ENCODE measurements at places on chromosomes 3 and 15.

DNA sequence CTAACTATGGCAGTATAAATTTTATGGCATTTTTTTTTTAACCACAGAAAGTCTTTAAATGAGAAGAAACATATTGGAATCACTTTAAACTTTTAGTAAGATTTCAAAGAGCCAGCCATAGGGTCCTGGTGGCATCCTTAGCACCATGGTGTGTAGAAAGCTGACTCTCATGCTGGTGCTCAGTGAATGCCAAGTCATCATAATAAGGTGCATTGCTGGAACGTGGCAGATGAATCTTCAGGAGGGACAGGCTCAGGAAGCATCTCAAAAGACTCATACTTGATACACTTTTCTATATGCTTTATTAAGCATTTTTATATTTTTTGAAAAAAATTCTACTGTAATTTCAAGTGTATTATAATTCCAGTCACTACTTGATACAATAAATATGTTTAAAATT lies 274.2 kb downstream of the ZIC4 start:
- no peak for DNase-seq

GRCh38 chr3:139187154-139187553 lies 142.5 kb upstream of the PRR23C start:
- no peak for DNase-seq

GRCh38 chr3:183427876-183428446 lies 458 bp downstream of the MCF2L2 start:
- peak; percentile 77 for DNase-seq

DNA sequence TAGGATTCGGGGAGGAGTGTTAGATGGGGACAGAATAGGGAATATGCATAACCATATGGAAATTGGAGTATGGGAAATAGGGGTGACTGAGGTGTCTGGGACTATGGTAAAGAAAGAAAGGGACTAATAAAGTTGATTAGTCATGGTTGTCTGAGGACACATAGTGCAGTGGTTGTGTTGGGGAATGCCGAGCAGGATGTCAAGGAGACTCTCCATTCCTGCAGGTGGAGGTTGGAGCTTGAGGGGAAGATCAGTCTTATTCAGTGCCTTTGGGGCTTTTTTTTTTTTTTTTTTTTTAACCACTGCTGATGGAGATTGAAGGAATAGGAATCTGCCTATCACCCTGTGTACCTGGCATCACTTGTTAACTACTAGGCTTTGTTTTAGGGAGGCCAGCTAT lies 10.8 kb downstream of the NMD3 start:
- DNase-seq = no peak

DNA sequence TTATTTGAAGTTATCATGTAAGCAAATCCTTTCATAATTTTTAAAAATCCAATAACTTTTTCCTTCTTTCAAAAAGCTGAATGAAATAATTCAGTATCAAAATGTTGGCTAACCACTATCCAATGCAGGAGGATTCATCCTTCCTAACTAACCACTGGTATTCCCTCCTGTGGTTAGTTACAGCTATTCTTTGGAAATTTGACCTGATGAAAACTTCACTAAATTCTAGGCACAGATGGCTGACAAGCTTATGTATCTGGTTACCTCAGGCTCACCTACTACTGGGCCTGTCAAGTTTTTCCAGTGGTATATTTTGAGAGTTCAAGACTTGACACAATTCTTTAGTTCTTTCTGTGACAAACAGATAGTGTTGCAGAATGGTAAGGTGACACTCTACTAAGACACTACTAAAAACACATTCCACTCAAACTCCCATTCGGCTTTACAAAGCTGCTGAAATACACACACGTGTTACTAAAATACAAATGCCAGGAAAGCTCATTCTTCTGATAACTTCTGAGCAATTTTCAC lies 15.8 kb downstream of the NPTN start:
- no peak for DNase-seq

DNA sequence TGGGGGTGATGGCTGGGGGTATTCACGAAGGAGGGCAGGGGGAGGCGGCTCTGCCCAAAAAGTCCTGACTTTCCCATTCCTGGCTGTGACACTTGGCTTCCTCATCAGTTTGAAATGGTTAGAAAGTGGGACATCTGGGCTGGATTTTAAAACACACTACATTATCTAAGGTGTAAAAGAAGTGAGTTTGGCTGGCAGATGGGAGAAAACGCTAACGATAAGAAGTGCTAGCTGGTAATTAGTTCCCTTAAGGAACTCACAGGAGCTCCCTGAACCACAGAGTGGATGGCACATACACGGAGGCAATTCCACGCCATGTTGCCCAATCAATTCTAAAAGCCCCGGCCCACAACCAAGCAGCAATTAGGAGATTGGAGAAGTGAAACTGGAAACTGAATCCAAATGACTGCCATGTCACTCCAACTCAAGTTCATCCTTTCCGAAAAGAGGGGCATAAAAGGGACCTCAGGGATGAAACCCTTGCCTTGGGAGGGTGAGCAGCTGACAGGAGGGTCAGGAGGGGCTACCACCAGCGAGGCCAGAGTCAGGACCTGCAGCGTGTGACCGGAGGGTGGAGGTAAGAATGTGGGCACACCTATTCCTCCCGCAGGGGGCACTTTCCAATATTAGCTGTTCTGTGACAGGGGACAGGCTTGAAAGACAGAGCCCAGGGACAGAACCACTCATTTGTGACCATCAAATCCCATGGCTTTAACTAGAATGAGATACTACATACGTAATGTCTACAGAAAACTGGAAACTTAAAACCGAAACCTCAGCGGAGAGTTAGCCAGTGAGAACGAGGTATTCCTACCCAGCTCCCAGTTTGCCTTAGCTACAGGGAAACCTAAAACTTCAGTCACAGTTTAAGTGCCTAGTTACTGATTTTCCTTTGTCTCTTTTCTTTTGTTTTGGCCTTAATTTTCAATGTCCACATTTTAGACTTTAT lies 95.3 kb upstream of the OXTR start:
- DNase-seq = no peak

DNA sequence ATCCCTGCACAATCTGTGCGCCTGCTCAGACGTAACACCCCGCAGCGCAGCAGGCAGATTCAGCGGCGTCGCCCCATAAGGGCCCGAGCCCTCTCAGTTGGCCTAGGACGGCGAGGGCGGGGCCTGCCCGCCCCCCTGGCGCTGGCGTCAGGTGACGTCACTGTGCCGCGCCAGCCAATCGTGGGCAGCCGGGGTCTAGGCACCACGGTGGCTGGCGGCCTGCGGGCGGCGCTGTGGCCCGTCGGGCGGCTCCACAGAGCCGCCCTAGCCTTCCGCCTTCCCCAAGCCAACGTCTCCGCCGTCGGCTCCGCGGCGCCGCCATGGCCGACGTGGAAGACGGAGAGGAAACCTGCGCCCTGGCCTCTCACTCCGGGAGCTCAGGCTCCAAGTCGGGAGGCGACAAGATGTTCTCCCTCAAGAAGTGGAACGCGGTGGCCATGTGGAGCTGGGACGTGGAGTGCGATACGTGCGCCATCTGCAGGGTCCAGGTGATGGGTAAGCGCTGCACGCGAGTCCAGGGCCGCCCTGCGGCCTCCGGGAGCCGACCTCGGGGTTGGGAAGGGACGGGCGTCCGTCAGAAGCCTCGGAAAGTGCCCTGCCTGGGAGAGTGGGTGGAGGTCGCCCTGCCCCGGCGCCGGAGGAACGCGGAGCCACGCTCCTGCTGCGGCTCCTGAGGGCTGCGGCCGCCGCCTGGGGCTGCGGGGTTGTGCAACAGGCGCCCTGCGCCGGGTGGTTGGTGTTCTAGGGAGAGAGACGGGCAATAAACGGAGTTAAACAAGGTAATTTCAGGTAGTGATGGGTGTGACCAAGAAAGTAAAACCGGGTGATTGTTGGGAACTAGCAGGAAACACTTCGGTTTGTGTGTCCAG lies at the start of gene RNF7:
Gene RNF7, plus strand, starts transcription at position 277 of the 869 bp plus-strand sequence. Its CDS starts 44 bp downstream, at position 321.
- DNase-seq = peak; percentile 98

DNA sequence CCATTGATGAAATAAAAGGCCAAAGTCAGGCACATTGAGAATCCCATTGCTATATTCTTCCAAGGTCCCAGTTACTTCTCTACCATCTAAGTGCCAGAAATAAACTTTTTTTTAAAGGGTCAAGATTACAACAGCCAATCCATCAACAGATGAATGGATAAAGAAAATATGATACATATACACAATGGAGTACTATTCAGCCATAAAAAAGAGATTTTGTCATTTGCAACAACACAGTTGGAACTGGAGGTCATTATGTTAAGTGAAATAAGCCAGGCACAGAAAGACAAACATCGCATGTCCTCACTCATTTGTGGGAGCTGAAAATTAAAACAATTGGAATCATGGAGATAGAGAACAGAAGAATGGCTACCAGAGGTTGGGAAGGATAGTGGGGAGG lies 25.5 kb downstream of the ULK4 start:
- DNase-seq = no peak

DNA sequence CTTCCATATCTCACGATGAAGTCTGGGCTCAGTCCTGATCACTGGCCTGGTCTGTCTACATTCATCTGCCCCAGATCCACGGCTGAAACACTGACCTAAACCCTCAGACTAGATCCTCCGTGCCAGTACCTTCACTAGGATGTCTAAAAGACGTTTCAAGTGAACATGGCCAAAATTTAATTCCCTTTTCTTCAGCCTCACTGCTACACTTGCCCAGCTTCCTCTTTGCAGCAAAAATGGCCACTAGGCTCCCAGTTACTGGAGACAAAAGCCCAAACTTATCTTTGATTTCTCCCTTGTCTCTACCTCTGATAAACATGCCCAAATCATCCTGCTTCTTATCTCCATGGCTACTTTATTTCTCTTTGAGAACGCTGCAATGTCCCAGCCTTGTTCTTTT lies 1.7 kb downstream of the RASSF1 start:
- no peak for DNase-seq

GRCh38 chr15:85482894-85483293 lies 102.5 kb downstream of the AKAP13 start:
- no peak for DNase-seq

- DNase-seq = no peak
Observed at GRCh38 chr15:83753872-83754493, 100.1 kb downstream of the ADAMTSL3 start.

DNA sequence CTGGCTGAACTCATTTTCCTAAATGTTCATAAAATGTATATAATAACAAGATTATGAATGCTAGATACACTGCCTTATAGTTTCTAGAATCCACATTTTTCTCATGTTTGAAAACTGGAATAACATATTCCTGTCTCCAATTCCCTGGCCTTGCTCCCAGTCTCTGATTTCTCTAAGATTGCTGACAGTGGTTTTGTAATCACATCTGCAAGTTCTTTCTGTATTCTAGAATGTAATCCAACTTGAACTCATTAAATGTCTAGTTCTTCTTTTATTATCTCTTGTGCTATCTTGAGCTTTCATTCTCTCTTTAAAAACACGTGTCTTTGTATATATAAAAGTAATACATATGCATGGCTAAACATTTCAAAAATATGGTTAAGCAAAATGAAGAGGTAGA lies 215.2 kb upstream of the ADAMTS9 start:
- DNase-seq = no peak

DNA sequence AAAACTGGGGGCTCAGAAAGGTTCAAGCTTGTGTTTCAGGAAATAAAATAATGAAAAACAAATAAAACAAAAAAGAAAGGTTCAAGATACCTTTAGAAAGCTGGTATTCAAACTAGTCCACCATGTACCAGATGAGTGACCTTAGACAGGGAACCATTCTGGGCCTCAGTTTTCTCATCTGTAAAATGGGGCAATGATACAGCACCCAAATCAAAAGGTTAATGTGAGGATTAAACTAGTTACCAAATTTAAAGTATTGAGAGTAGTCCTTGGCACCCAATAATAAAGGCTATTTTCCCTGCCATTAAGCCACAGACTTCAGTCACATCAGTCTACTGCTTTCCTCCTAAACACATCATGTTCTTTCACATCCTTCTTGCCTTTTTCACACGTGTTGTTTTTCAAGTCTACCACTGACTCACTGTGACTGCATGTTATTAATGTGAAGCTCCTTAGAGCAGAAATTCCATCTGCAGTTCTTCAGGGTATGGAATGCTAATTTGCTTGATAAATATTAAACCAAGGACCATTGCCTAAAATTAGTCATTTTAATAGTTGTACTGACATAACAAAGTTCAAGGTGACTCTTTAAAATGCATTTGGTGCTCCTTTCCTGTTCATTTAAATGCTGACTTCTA lies 19.9 kb downstream of the TAMM41 start:
- no peak for DNase-seq

GRCh38 chr3:40055956-40056355 lies 246.5 kb downstream of the MYRIP start:
- no peak for DNase-seq

DNA sequence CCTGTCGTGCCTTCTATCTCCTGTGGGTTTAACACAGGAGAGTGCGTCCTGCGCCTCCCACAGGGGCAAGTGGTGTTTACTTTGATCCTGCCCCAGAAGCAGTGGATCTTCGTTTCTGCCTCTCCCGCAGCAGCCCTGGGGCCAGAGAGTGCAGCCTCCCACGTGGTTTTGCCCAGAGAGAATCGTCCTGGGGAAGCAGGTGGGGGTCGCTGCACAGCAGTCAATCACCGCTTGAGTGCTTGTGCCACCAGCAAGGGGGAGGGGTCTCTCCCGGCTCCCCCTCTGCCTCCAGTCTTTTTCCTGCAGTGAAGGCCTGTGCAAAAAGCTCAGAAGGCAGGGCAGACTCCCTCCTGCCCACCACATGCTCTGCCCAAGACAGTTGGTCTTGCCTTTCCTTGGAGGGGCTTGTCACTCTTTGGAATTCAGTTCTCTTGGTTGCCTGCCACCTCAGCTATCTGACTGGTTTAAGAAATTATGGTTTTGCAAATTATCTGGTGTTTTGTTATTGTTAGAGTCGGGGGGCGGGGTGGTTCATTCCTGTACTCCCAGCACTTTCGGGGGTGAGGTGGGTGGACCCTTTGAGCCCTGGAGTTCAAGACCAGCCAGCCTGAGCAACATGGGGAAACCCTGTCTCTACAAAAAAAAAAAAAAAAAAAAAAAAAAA lies 26.9 kb downstream of the STOML1 start:
- peak; percentile 50 for DNase-seq

DNA sequence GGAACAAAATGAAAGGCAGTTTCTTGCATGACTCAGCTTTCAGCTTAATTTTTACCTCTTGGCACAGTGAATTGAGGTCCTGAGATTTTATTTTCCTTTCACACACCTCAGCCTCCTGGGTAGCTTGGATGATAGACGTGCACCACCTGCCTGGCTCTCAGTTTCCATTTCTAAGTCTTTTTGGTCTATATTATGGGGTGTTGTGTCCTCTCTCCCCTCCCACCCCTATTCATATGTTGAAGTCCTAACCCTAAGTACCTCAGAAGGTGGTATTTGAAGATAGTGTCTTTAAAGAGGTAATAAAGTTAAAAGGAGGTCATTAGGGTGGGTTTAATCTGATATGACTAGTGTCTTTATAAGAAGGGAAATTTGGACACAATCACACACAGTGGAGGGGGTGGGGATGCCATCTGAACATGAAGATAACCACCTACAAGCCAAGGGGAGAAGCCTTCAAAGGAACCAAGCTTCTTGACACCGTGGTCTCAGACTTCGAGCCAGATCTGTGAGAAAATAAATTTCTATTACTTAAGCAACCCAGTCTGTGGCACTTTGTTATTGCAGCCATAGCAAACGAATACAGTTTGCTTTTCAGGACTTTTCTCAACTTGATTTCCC lies 85.2 kb downstream of the STRIT1 start:
- DNase-seq = no peak

- peak; percentile 90 for DNase-seq
Observed at GRCh38 chr15:74620636-74621545, 5.3 kb downstream of the CLK3 start.

All from iPS-NIHi11 (cell line).